ENCODE measurements at places on chromosomes 16 and 17.

DNA sequence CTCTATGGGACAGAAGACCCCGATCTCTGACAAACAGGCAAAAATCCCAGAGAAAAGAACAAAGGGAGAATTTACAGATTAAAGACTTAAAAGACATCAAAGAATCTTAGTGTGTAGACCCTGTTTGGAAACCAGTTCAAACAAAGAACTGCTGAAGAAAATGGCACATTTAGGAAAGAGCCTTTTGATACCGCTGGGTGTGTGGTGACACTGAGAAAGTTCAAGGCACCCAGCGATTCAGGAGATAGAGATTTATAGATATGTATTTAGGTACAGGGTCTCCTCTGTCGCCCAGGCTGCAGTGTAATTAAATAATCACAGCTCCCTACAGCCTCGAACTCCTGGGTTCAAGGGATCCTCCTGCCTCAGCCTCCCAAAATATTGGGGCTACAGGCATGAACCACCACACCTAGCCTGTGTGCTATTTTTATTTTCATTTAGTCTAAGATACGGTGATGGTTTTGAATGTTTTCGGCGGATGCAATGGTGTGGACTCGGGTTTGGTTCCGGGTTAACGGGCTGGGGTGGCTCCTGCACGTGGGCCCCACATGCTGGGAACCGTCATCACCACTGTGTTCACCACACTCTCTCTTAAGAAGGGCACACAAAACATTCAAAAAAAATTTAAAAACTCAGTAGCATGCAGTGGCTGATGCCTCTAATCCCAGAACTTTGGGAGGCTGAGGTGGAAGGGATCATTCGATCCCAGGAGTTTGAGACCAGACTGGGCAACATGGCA, 114.0 kb downstream of the ZNF778 start:
- no peak for DNase-seq

DNA sequence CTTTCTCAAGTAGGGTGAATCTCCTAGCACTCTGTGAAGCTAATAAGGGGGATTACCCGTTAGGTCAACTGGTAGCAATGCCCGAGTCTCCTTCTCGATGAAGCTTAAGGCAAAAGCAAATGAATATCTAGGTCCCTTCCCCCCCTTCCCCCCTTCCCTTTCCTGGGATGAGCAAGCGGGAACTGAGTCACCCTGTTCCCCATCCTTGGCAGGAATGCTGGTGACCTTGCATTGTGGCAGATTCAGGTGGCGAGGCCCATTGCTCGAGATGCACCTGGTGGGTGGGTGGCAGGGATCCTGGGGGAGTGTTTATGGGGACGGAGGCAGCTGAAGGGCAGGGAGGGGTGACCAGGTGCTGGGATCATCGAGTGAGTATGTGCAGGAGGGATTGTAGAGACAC, 7.1 kb downstream of the NXPH3 start:
- no peak for DNase-seq

- DNase-seq: no peak
Observed at GRCh38 chr17:34556384-34556783, 23.0 kb upstream of the TMEM132E start.

DNA sequence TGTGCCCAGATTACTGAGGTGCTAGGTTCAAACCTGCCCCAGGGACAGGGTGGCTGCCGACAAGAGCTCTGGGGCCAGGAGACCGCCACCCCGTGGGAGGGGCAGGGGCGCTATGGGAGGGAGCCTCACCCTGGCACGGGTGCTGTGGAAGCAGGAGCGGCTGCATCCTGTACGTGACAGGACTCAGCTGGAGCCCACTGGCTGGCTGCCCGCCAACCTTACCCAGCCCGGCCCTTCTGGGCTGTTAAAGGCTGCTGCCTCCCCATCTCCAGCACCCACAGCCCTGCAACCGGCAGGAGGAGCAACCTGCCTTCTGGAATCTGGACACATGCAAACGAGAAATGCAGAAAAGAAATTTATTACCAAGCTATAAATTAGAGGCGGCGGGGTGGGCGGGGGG, 11.2 kb downstream of the PAM16 start:
- no peak for DNase-seq

DNA sequence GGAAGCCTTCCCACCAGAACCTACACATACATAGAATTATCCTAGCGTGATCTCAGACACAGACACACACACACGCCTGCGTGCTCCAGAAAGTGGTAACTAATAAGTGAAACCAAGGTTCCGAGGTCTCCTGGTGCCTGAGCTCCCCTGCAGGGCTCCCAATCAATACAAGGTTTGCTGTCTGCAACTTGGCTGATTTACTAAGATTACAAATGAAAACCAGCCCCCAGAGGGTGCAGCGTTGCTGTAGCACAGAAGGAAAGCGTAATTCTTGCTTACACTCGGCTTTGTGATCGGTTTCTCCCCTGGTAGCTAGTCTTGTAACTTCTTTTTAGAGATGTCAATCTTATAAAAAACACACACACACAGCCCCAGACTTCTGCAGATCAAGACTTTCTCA, 334.1 kb upstream of the XYLT1 start:
- DNase-seq: no peak

DNA sequence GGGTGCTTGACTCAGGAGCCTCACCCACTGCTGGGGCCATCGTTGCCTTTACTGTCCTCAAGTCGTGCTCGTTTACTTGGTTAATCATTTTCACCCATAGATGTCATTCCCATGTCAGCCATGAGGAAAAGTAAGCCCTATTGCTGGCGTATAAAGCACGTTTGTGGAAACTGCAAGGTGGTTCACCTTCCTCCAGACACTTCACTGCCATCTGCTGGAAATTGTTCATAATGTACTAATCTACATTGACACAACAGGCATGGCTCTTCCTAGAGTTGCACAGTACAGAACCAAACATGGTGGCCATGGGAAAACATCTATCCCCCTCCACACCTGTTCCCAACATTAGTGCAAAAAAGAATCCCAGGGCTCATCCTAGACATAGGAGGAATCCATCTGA, 116.6 kb downstream of the ZNF18 start:
- no peak for DNase-seq

- no peak for DNase-seq
Observed at GRCh38 chr17:31513731-31514427, 122.4 kb downstream of the RAB11FIP4 start.

DNA sequence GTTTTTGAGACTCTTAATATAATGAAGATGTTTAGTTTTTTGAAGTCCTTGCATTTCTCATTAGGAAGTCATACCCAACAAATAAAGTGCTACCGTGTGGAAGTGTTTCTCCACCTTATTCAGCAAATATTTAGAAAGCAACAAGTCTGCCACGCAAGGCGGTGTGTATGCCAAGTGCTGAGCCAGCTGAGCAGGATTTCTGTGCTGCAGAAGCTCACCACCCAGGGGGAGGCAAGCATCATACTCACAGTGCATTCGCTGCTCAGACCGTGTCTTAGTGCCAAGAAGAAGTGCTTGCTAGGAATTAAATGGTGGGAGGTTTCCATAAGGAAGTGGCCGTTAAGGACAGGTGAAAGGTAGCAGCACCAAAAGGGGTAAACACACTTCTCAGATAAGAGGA, 111.2 kb downstream of the ARHGAP44 start:
- DNase-seq: no peak
